ENCODE measurements at places on chromosomes 7 and 10.

- DNase-seq: no peak
These were observed 180.5 kb downstream of the HIBADH start for GRCh38 chr7:27482219-27482618.

DNA sequence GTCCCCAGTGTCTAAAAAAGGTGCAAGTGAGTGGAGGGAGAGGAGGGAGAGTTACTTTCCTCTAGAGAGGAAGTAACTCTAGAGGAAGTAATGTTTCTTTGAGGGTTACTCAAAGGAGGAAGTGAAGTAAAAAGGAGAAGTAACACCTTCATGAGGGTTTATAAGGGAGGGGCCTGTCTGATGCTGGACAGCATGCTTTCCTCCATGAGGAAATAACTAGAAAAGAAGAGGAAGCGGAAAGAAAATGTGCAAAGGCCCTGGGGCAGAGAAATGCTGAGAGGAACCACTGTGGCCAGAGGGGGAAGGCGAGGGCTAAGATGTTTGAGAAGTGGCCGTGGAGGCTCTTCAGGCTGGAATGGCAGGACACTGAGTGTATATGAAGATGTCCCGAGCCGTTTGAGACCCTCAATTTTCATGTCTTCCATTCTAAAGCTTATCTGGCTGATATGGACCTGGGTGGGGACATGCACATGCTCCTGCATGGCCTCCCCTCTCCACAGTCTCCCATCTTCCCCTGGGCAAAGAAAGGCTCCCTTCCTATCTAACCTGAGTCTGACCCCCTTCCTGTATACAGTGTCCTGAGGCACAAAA, 3.4 kb upstream of the SLC18A2 start:
- no peak for DNase-seq

DNA sequence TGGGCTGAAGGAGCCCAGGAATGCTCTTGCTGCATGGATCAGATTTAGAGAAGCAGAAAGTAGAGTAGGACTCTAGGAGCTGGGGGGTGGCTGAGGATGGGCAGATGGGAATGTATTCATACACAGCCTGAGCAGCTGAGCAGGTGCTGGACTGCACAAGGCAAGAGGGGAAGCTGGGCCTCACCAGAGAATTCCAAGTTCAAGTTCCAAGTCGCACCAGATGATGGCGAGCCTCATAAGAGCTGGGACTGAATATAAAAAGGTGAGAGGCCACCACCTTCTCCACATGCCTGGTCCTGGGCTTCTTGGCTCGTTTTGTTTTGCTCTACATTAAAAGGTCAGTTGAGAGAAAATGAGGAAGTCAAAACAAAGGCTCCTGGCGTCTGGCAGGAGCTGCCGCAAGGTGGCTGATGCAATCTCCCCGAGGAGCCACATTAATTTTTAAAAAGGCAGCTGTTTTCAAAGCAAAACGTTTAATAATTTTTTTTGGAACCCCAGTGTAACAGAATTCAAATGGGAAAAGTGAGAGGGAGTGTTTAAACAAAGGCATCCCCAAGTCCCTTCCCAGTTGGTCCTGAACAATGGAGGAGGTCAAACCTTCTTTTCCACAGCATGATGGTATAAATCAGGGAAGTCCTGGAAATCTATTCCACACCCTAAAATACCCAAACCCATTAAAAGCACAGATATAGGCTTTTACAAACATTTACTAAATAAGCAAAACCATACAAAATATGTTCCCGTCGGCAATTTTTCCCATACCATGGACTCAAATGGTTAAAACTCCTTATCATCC, 9.5 kb downstream of the CYREN start:
- no peak for DNase-seq

GRCh38 chr10:10392511-10392910, 625.2 kb upstream of the CELF2 start:
- DNase-seq: no peak

- DNase-seq: no peak
These were observed 5.3 kb upstream of the ALDH18A1 start for GRCh38 chr10:95661818-95662217.

DNA sequence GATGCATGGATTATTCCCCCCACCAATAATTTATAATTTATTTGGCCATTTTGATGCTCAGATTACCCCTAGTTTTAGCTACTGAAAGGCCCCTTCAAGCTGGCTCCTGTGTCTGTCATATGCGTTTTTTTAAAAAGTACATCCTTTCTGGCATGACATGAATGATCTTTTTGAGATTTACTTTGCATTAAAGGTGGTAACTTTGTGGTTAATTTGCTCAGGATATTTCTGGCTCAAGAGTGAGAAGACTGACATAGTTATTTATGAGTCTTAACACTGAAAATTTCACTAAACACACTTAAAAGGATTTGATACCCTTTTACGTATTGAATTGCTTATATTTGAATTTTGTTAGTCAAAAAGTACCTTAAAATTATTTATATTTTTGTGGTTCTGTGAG, 5.4 kb downstream of the SMC3 start:
- no peak for DNase-seq

DNA sequence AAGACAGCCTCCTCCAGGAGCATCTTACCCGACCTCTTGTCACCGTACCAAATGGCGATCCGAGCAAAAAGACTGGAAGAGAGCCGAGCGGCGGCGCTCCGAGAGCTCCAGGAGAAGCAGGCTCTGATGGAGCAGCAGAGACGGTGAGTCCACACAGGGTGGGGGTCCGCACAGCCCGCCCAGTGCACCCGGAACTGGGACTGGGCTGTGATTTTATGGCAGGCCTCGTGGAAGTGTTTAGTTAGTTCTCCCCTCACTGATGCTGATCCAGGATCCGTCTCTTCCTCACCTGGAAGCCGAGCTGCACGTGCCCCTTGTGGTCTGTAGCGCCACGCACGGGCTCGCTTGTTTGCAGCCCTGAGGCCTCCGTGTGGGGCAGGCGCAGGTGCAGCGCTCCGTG, 19.6 kb downstream of the LRRC27 start:
- DNase-seq: no peak

DNA sequence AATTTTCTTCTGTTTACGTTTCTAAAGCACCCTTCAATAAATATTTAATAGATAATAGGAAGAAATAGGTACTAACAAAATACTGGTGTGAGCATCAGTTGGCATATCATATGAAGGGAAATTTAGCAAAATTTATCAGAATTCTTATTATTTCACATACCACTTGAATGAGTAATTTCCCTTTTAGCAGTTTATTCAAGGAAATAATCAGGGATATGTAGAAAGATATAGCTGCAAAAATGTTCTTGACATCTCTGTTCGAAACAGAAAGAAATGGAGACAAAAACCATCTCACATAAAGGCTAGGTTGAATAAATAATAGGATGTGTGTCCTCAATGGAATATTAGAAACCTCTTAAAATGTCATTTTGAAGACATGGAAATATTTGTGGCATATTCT, 35.8 kb upstream of the PIP4K2A start:
- DNase-seq: no peak

DNA sequence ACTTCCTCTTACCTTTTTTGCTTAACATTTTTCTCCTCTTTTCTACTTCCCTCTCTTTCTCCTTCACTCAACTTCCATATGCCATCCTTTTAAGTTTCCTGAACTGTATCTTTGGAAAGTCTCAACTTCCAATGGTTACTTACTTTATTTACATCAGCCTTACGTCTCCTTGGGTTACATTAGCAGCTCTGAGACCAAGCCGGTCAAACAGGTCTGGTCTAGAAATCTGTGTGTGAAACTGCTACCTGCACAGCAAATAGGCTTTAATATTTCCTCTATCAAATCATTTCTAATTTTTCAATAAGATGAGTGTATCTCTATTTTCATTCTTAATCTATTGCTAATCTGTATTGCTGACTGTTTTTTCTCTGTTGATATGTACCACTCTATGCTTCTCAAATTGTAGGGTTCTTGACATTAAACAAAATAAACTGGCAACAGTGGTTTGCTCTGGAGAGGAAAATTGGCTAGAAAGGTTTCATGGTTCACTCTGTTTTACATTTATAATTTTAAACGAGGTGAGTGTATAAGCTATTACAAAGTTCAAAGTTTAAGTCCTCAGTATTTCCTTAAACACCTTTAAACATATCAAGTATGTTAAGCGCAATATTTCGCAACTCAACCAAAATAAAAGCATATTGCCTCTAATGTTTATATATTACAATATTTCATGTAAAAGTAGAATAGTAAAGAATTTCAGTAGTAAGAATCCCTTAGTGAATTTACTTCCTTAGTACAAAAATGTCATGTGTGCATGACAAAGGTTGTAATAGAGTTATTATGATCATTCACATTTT, 3.6 kb upstream of the SEMA3C start:
- no peak for DNase-seq

DNA sequence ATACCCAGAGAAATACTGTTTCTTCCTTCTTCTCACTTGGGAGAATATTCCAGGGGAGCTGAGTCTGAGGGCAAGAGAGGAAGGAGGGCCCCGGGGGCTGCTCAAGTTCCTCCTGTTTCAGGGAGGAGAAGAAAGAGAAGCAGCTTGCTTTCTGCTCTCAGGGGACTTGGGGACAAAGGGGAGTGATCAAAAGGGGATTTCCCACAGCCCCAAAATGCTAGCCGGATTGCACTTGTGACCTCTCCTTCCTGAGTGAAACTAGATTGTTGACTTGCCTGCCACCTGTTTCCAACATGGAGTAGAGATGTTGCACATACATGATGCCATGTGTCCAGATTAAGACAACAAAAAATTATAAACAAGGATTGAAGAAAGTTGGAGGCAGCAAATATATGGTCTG, 28.7 kb upstream of the PDCD4 start:
- peak; percentile 73 for DNase-seq

DNA sequence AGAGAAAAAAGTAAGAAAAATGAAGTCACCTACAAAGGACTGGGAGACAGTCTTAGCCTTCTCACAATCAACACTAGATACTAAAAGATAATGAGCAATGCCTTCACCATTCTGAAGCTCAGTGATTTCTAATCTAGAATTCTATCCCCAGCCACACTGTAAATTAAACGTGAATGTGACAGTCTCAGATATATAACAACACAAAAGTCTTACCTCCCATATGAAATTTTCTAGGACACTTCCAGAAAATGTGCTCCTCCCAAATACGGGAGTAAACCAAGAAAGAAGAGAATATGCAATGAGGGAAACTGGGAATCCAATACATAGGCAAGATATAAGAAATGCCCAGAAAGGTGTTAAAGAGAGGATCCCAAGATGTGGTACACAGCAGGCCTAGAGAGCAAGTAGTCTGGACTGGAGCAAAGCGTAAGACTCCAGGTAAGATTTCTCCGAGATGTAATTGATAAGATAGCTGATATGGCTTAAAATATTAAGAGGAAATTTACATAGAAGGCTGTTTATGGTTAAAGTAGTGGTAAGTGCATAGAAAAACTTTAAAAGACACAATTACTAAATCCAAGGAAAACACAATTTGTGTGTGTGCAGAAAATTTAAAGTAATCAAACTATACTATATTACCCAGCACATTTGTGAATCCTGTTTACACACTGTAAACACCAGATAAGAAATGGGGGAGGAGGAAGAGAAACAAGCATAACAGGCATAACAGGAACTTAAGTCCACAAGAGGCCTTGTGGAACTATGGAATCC, 44.1 kb downstream of the SGMS1 start:
- DNase-seq: no peak

DNA sequence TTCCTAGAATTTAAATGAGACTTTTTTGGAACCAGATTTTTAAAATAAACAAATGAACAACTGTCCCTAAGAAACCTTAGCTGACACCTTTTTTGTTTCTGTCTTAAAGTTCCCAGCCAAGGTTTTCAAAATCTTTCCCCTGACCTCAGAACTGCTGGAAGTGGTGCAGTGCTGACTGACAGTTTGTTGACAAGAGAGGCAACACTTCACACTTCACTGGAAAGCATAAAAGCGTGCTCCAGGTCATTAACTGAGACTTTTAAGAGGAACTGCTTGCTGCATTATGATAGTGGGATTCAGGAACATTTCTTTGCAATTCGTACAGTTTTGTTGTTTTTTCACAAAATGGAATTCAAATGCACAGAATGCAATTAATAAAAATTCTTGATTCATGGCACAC, 36.2 kb downstream of the SYPL1 start:
- no peak for DNase-seq

DNA sequence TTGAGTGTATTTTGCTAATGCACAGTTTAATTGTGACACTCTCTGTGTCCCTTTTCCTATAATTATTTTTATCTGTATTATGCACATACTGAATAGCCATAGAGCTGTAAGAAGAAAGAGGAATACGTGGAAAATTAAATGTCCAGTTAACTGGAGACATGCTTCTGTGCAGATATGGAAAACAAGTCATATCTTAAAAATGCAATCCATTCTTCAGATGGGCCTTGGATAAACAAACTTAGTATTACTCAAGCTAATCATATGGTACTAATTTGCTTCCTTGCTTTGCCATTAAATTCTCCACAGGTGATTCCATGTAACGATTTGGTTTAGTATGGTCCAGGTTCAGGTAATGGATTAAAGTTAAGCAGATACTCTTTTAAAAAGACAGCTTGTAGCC, 201.2 kb upstream of the CELF2 start:
- no peak for DNase-seq

GRCh38 chr7:55349121-55349520, 16.0 kb upstream of the LANCL2 start:
- no peak for DNase-seq

- DNase-seq: no peak
These were observed 99.6 kb downstream of the KLF6 start for GRCh38 chr10:3685384-3685783.

GRCh38 chr10:69007260-69007659, 18.7 kb downstream of the KIFBP start:
- no peak for DNase-seq

DNA sequence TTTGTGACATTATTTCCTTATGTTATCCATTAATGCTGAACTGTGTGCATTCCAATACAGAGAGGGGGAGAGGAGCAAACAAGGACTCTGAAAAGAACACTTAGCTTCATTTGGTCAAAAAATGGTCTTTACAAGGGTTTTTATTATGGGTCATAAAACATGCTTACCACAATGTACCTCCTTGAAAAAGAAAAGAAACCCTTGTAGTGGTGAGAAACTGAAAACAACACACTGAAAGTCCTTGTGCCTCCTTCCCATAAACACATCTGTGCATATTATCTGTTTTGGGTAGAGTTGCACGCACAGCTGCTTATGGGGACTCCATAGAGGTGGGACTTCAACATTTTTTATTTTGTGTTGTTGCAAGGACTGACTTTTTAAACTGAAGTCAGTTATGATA, 98.7 kb downstream of the CDK6 start:
- DNase-seq: no peak

DNA sequence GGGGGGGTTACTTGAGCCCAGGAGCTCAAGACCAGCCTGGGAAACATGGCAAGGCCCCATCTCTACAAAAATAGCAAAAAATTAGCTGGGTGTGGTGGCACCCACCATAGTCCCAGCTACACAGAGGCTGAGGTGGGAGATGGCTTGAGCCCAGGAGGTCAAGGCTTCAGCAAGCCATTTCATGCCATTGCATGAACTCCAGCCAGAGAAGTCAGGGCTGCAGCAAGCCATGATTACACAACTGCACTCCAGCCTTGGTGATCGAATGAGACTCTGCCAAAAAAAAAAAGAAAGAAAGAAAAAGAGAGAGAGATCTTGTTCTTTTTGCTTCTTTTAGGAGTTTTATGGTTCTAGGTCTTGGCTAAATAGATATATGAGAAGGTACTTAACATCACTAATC, 200.2 kb upstream of the PHYHIPL start:
- DNase-seq: no peak
